SW 1271 (cell line): ENCODE measurements at places on chromosomes 5 and 9.

DNA sequence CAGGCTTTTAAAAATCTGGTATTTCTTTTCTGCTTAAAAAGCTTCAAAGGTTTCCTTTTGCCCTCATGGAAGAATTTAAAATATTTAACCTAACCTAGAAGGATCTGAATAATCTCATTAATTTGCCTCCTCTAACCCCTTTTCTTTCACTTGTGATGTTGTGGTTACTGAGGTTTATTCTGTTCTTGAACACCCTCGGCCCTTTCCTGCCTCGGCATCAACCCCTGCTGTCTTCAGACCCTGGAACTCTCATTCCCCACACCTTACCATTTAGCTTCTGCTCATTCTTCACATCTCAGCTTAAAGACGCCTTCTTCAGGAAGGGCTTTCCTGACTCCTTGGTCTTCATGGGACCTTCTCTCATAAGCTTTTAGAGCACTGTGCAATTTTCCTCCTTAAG, 131.4 kb upstream of the MAN2A1 start:
- no peak for DNase-seq

- DNase-seq: no peak
These were observed 116.9 kb downstream of the ARRDC3 start for GRCh38 chr5:91266184-91266705.

DNA sequence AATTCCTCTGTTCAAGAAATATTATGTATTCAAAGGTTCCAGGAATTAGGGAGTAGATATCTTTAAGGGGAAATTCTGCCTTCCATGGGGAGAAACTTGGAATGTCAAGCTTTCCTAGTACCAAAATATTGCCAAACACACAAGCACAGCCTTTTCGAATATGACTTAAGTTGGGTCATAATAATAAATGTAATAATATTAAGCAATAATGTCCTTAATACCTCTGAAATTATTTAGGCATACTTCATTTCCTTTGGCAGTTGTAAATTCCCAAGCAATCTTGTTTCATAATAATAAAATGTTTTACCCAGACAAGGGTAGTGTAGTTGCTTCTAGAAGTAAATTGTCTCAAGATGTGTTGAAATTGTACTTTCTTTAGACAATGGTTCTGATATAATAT, 630.3 kb upstream of the CDH18 start:
- no peak for DNase-seq

DNA sequence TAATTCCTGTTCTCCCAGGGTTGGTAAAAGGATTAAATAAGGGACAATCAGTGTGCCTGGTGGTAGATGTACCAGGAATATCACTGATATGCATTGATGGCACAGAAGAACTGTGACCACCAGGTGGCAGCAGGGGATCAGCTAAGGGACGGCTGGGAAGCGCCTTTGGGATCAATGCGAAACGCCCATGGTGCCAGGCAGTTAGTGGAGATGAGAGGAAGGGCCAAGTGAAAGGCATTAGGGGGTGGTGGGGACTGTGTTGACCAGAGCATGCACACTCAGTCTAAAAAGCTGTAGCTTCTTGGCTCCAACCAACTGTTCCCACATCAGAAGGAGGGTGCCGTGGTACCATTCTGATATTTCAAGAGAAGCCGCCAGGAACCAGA, 55.6 kb downstream of the ARHGEF37 start:
- DNase-seq: peak; percentile 70

- DNase-seq: peak; percentile 16
These were observed 315 bp downstream of the UBQLN1 start for GRCh38 chr9:83707518-83707767.

DNA sequence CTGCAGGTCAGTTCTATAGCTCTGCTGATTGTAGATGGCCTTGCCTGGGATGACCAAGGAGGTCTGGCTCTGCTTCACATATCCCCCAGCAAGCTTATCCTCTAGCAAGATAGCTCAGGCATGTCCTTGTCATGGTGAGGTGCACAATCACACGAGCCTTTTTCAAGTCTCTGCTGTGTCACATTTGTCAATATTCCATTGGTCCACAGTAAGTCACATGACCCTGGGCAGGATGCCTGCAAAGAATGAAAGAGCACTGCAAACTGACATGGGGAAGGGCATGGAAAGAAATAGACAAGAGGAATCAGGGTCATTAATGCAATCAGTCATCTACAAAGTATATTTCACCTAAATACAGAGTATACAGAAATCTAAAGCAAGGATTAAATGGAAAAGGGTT, 142.0 kb downstream of the RORB start:
- no peak for DNase-seq

- DNase-seq: no peak
These were observed 275.1 kb downstream of the BRINP1 start for GRCh38 chr9:119094086-119094485.

DNA sequence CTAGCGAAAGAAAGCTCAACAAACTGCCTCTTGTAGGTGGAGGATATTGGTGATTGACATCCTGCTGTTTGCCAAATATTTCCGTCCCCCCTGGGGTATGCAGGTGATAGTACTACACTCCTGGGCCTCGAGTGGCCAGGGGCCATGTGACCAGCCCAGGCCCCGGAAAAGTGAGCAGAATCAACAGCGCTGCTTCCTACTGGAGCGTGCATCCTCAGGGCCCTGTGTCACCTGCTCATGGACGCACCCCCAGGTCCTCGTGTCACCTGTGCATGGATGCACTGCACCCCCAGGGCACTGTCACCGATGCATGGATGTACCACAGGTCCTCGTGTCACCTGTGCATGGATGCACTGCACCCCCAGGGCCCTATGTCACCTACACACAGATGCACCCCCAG, 43.8 kb downstream of the ADAMTS16 start:
- DNase-seq: no peak

- no peak for DNase-seq
These were observed 772.5 kb downstream of the NR2F1-AS1 start for GRCh38 chr5:92808474-92808873.

DNA sequence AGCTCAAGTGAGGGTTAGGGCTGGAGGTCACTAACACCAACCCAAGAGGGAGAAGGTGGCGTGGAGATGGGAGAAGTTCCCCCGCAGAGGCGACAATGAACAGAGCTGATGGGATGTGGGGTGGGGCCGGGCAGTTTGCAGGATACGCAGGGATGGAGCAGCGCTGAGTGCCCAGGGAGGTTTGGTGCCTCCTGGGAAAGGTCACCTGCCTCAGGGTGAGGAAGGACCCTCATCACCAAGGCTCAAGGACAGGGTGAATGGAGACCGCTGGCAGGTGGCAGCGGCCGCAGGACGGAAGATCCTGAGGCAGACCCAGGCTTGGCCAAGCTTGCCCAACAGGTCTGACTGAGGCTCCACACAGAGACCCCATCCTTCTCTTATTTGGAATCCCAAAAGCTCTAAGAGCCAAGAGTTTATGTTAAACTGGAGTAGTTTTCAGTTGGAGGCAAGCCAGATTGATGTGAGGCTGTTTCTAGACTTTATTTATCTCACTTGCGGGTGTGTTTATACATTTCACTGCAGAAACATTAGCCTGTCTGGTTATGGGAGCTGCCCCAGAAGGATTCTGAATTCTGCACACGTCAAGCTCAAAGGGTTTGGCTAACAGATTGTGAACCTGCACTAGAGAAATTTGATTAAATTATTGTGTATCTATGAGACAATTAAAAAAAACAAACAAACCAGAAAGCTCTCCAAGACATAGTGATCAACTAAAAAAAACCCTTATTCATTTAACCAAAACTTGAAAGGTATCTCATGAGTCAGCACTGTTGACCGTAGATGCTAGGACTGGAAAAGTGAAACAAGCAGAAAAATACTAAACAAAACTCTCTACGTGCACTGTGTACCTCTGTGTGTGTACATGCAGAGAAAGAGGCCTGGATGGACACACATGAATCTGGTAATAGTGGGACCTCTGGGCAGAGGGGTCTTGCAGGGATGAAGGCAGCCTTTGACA, 146.2 kb upstream of the PHYKPL start:
- DNase-seq: no peak

DNA sequence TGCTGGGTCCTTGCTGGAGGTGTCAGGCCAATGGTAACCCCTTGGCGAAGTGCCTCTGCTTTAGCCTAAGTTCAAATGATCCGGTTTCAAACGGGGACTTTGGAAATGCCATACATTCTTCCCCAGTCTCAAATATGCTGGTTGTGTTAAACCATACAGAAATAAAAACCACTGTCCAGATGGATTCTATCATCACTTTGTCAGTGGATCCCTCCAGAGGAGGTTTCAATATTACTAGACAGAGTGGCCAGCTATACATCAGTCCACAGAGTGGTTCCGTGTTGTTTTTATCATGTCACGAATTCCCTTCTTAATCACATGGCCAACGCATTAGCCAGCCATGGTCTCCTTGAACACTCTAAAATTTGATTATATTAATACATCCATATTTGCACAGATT, 7.3 kb upstream of the RANBP17 start:
- no peak for DNase-seq

DNA sequence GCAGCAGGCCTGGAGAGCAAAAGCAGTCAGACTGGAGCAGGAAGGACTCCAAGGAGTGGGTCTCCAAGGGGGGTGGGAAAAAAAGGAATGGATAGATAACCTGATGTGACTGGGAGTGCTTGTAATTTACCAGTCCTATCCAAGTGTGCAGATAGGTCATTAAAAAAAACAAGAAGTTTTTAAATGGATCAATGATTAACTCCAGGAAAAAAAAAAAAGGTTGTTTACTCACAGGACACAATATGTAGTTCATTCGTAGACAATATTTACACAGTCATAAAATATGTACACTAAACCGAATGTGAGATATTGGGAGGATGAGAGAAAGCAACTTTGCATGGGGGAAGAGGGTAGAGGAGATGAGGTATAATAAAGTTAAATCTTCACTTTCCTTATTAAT, 20.4 kb downstream of the ZBTB5 start:
- DNase-seq: no peak

DNA sequence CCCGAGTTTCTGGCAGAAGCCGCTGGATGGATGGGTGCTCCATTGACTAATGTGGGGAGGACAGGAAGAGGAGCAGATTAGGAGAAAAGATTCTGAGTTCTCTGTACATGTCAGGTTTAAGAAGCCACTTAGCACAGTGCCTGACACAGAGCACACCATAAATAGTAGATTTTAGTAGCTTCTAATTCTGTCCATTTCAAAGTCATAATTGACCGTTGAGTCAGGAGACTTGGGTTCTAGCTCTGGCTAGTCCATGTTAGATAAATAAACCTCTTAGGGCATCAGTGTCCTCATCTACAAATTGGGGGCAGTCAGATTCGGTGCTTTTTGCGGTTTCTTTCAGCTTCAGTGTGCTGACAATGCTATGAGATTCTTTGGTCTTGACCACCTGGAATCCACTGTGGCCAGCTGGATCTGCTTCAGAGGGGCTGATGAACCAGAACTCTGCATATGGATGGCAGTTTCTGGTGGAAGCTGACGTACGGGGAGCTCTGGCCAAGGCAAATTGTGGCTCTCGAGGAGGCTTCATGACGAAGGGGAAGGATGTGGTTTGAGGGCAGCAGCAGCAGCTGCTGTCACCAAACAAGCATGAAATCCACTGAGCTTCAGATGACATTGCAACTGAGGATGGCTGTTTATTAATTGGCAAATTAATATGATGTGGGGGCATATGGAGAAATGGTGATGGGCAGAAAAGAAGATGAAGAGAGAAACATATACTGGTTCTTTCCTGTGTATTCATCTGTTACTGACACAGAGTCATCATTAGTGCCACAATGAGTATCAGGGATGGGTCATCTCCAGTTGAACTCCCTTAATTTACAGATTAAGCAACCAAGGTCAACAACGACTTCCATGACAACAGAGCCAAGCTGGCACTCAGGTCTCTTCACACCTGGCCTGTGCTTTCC, 134.4 kb downstream of the AOPEP start:
- DNase-seq: no peak

GRCh38 chr5:22514231-22514630, 338.9 kb downstream of the CDH12 start:
- DNase-seq: no peak

- DNase-seq: no peak
These were observed 25.8 kb upstream of the HMCN2 start for GRCh38 chr9:130239741-130240241.

- no peak for DNase-seq
These were observed 23.7 kb upstream of the OR2S2 start for GRCh38 chr9:35981699-35982098.
